ENCODE measurements at places on chromosomes 5 and 9. TPM values are rescaled to one million over a fixed set of nuclear protein-coding genes. Genes with fewer than 3 reads are reported as not detected.

DNA sequence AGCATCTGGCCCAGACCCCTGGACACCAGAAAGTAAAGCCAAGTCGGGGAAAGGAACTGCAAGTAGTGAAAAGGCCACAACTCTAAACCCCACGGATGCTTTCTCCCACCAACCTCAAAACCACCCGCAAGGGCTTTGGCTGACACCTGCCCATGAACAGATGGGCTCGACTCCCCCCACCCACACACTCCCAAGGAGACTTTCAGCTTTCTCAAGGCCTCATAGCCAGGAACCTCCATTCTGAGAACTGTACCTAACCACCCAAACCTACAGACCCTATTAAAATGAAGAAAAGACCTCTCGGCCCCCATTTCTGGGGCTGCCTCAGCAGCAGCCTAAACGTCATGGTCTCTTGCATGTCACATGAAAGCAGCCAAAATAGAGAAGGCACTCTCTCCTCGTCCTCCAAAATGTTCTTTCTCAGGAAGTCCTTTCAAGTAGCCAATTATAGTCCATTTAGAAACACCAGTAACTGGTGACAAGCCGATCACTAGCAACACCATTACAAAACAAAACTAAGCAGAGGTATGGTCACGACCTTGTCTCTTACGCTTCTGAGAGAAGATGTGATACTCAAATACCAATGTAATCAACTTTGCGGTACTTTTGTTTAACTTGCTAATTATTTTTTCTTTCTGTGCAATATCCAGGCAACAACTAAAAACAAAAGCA lies 2.9 kb downstream of the B4GALT1 start:
- DNase-seq, result no peak

GRCh38 chr5:51732304-51732703 lies 349.1 kb downstream of the ISL1 start:
- no peak for DNase-seq

DNA sequence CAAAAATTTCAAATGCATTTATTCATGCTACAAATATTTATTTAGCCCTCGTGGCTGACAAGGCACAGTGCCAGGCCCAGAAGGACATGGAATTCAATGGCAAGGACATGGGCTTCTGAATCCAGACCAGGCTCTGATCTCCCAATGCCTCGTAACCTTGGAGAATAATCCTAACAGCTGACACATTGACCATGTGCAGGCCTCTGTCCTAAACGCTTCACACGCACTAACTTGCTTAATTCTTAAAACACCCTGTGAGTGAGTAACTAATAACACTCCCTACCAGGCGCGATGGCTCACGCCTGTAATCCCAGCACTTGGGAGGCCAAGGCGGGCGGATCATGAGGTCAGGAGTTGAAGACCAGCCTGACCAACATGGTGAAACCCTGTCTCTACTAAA lies 33.2 kb downstream of the MYO10 start:
- DNase-seq, result no peak

- no peak for DNase-seq
These were observed 225.9 kb downstream of the RFX3 start for GRCh38 chr9:3299872-3300271.

- no peak for DNase-seq
These were observed 43.6 kb downstream of the BASP1 start for GRCh38 chr5:17261075-17261474.

DNA sequence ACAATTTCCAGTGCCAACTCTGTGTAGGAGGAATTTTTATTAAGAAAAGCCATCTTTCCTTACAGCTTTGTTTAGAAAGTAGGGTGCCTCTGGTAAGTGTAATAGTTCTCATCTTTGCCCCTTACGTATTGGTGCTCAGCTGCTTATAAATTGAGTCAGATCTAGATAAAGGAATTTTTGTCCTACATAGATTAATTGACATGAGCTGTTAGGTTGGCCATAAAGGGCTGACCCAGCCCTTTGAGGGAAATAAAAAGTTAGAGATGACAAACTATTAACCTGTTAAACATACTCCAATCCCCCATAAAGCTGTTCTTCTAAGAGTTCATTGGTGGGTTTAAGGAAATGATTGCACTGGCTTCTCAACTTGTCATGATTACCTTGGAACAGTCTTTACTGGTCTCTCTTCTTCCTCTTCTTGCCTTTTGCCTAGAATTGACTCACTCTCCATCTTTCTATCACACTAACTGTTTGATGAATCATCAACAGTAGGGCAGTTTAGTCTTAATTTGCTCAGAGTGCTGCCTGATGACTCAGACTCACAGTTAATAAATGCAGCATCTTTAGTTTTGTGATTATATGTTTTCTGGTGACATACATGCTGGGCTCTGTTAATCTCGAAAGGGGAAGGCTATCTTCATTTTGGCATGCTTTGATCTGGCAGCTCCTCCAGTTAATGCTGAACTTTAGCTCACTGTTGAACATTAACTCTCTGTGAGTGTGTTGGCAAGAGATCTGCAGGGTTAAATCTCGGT lies 51.7 kb downstream of the ARHGAP26 start:
- peak; percentile 83 for DNase-seq

- no peak for DNase-seq
These were observed 157.9 kb upstream of the NTRK2 start for GRCh38 chr9:84511651-84512050.

GRCh38 chr5:135985951-135986350 lies 31.2 kb upstream of the LECT2 start:
- DNase-seq, result no peak

- DNase-seq, result no peak
These were observed 47.0 kb downstream of the EPB41L4B start for GRCh38 chr9:109273869-109274268.

The UGT3A2 gene
- total RNA-seq, result not detected

The UNC13B gene
- 11.8 TPM for total RNA-seq

DNA sequence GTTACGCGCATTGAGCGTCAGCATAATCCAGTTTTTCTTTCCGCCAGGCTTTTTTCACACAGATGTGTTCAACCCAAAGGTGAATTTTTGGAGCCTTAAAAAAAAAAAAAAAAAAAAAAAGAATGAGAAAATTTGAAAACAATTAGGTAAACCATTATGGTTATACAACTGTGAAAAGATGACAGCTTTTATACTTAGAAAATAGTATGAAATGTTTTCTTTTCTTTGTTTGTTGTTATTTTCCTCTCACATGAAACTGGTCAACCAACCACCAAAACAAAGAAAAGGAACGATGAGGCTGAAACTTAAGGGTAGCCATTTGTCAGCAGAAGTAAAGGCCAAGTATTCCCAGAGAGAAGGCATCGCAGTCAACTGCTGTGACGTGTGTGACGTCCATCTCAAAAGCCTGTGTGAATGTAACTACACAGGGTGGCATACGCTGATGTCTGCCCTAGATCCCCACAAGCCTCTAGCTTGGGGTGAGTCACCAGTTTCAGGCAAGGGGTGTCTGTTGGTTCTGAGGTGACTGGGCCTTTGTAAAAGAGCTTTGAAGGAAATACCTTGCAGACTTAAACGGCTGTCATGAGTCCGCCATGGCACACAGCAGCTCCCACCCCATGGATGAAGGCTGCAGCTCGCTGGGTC lies 182.9 kb downstream of the AOPEP start:
- DNase-seq, result peak; percentile 72

The SLC6A18 gene
- total RNA-seq, result not detected

GRCh38 chr9:36177571-36177970 lies 8.4 kb downstream of the CCIN start:
- DNase-seq, result no peak

- DNase-seq, result no peak
These were observed 178.7 kb downstream of the PLK2 start for GRCh38 chr5:58281189-58281588.

DNA sequence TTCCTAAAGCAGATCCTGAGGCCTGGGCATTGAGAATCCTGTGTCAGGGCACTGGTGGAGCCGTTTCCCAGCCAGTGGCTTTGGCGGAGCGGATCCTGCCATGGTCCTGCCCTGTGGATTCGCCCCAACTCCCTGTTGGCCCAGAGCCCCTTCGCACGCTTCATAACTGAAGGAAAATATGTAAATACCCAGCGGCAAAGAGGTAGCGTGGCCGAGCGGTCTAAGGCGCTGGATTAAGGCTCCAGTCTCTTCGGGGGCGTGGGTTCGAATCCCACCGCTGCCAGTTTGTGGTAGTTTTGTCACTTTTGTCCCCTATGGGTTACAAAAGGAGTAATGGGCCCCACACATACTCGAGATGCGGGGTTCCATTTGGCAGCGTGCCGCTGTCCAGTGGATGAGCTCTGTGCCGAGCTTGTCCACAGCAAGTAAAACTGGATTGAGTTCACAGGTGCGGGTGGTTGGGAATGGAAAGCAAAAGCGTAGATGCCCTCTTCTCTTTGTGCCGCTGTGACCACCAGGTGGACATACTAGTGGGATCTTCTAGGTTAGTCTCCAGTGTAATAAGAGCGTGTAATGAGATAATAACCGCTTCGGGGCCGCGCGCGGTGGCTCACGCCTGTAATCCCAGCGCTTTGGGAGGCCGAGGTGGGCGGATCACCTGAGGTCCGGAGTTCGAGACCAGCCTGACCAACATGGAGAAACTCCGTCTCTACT lies 17.3 kb downstream of the TRIM7 start:
- DNase-seq, result peak; percentile 95
